NCI-H1092 (cell line): ENCODE measurements at places on chromosomes 6 and 20.

- DNase-seq: no peak
These were observed 3.0 kb downstream of the SLC22A1 start for GRCh38 chr6:160124605-160125004.

DNA sequence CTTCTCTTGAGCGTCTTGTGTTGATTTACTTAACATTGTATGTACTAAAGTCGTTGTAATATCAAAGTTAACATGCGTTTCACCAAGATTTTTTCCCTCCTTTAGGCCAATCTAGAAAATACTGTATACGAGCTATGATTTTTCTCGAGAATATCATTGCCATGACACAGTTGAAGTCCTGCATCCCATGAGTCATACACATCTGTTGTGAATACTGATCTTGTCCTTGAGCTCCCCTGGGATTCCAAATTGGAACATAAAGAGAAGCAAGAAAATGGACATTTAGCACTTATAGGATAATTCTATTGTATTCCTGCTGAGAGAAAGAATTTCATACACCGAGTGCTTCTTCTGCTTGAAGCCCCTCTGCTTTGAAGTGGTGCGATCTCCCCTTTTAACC is 109.6 kb downstream of the SLC35B3 start:
- DNase-seq: no peak

DNA sequence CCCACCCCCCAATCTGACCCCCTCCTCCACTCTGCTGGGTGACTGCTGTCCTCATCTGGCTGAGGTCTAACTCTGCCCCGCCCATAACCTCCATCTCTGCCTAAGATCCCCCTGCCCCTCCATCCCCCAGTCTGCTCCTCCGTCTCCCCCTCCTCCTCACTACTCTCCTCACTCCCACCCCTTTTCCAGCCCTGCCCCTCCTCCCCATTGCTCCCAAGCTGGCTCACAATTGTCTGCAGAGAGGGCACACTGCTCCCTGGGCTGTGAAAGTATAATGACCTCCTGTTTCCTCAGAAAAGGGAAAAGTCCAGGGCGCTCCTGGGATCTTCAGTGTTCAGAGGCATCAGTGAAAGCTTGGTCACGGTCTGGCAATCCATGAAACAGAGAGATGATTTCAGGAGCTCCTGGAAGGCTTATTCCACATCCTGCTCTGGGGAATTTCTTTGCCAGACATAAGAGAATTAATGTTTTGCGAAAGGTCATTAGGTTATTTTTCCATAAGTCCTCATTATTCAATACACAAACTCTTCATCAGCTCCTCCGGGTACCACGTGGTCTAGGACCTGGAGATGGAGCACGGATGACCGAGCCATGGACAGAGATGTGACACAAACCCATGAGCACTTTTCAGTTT is 21.5 kb downstream of the CST5 start:
- DNase-seq: no peak

- DNase-seq: no peak
These were observed 223.3 kb downstream of the TMEM242 start for GRCh38 chr6:157099912-157100593.

DNA sequence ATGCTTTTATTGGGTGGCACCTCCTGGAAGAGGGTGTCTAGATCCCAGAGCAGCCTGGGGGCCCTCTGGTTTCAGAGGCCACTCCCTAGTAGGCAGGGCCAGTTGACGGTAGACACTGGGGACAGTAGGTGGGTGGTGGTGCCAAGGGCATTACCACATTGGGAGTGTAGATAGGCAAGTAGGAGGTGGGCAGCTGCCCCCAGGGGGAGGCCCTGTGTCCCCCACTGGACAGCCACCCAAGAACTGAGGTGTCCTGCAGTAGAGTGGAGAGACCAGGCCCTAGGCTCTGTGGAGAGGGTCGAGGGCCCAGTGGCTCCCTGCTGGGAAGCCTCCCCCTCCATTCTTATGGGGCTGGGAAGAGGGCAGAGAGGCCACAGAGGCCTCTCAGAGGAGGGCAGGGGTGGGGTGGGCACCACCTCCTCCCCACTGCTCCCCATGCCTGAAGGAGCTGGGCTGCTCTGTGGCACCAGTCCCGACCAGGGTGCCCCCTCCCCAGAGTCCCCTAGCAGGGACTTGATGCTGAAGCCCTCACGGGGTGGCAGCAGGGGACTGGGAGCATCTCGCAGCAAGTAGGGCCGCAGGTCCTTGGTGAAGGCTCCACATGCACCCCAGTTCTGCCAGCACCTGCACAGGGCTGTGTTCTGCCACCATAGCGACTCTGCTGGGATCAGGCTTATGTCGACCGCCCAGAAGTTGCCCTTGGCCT is 305.0 kb upstream of the KCNQ5 start:
- no peak for DNase-seq

GRCh38 chr6:30171677-30172471 is 8.5 kb downstream of the TRIM15 start:
- DNase-seq: no peak

DNA sequence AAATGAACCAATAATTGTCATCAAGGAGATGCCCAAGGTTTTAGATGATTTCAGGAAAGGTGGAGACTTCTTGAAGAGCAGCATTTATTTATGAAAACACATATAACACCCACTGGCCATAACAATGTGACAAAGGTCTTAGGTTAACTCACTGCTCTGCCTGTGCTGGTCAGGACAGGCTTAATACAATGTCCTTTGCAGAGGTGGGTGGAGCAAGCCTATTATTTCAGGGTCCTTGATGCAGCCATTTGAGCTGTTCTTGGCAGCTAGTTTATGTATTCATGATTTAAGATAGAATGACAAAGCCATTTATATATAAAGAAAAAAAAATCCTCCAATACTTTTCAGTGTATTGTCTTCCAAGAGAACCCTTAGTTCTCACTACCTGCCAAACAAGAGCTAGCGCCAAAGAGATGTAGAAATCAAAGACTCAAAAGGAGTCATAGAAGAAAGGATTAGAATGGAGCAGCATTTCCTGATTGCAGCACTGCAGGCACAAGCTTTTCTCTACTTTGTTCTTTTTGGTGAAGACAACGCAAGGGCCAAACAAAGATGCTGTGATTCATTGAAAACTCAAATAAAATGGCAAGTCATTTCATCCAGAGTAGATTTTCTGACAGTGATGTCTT is 124.3 kb upstream of the TSHZ2 start:
- no peak for DNase-seq

DNA sequence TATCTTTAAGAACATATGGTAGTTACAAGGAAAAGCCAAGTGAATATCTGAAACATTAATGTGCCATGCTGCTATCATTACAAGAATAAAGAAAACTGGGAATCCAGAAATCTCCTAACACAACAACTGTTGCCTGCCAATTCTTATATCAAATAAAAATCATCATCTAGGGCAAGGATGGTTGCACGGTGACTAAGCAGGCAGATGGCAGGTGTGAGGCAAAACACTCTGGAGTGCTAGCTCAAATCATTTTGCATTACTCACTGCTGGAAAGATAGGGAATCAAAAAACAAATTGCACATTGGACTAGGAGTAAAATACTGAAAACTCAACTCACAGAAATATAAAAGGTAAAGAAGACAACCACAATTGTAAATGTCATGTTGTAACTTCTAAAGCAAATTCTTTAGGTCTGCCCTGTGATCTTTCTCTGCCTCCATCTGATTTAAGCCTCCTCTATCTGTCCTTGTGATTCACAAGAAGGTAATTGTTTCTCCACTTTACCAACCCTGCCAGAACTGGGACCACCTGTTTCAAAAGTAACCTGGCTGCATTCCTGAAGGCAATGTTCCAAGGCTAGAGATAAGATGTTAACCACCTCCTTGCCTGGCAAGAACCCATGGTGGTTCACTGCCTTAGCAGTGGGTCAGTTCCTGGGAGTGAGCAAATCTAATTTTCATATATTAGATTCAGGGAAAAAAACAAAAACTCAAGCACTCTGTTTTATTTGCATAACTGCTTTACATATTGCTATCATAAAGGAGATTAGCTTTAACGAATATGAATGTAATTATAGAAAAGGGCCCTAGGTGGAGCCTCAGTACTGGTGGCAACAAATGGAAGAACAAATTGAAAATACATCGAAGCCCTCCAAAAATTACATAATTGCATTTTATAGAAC is 33.1 kb upstream of the LCA5 start:
- DNase-seq: peak; percentile 4
